ENCODE measurements at places on chromosomes 7 and 10.

DNA sequence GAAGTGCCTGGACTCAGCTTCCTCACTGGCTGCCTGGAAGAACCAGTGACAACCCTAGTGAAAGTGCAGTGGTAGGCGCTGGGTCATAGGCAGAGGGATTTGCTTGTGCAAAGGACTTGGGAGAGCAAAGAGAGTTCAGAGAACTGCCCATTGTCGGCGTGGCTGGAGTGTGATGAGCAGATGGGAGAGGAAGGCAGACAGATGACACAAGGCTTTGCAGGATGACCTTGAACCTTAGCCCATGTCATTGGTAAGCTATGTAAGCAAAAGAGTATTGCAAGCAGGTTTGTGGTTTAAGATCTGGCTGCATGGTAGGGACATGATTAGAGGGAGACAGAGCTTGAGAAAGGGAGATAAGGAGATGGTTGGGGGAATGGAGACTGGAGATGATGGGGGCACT is 35.3 kb upstream of the NOBOX start:
- DNase-seq, result no peak

DNA sequence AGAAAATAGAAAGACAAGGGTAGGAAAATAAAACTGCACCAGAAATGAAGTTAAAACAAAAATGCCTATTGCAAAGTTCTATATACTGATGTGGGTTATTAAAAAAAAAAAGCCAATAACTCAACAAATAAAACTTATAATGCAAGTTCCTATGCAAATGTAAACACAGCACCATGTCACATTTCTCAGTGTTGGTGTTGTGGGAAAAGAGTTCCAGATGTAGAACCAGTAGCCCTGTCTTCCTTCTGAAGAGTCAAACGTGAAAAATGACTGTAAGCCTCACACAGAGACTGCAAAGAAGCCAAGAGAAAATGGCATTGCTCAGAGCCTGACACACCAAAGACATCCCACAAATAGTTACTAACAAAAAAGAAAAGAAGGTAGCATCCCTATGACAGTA is 10.1 kb downstream of the PON2 start:
- no peak for DNase-seq

GRCh38 chr7:127844707-127845331 is 186.4 kb downstream of the LRRC4 start:
- no peak for DNase-seq

- no peak for DNase-seq
These were observed 47.9 kb downstream of the WAC start for GRCh38 chr10:28580825-28581224.

DNA sequence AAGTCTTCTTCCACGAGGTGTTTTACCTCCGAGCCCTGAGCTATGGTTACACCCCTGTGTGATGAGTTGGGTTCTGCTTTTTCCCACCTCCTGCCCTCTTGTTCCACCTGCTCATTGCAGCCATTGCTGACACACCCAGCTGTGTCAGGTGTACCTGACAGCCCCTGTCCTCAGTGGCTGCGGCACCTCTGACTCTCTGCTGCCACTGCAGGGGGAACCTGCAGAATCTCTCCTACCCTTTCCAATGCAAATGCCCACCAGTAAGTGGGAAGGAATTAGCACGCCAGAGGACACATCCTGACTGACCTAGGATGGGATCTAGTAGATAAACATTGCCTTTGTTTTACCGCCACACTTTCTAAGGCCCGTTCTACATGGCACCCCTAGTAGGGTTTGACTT is 600.9 kb upstream of the MKI67 start:
- no peak for DNase-seq

DNA sequence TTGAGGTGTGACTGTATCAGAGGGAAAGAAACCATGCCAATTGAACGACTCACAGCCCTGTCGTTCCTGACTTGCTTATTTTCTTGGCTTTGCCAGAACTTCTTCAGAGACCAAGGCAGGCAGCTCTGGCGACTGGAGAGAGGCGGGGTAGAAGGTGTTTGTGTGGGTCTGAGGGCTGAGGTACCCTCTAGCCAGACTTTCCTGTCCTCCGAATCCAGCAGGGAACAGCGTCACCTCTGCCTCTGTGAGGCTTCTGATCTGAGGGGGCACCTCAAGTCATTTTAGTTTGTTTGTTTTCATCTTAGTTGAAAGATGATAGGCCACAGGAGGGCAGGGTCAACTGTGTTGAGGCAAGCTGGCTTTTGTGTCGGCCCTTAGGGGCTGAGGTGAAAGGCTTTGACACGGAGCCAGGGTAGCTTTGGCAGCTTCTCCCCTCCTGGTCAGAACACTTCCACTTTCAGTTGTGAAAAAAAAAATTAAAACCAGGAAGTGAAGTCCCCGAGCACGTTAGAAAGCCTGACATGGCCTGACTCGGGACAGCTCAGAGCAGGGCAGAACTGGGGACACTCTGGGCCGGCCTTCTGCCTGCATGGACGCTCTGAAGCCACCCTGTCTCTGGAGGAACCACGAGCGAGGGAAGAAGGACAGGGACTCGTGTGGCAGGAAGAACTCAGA is 1.9 kb downstream of the ACSL5 start:
- no peak for DNase-seq

DNA sequence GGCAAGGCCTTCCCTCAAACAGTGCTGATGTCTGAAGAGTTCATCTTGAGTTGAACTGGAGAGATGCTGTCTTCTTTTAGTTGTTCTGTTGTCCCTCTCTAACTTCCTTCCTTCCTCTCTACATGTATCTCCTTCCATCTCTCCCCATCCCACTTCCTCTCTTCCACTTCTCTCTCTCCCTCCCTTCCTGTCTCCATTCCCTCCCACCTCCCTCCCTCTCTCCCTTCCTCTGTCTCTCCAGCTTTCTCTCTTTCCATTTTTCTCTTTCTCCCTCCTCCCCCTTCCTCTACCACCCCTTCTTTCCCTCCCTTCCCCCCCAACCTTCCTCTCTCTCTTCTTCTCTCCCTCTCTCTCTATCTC is 40.7 kb upstream of the TNS3 start:
- no peak for DNase-seq

DNA sequence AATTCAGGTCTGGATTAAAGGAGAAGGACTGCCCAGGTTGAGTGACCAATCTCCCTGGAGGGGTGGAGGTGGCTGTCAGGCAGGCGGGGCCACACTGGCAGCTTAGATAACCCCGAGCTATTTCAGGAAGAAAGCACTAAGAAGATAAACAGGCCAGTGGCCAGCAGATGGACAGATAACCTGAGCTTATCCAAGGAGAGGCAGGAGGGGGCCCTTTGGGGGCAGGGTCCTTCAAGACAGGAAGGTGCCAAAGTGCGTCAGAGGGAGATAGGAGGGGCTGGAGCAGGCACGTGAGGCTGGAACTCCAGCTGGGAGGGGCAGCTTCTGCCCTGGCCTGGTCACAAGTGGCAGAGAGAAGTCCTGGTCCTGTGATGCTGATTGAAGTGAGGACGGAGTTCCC is 29.8 kb upstream of the PODXL start:
- DNase-seq, result no peak

- DNase-seq, result peak; percentile 21
These were observed at the start of gene KCNH2 for GRCh38 chr7:150978126-150978789. TSS of gene KCNH2 (minus strand) at chr7:150978321. CDS start at chr7:150977913, 408 bp downstream.

DNA sequence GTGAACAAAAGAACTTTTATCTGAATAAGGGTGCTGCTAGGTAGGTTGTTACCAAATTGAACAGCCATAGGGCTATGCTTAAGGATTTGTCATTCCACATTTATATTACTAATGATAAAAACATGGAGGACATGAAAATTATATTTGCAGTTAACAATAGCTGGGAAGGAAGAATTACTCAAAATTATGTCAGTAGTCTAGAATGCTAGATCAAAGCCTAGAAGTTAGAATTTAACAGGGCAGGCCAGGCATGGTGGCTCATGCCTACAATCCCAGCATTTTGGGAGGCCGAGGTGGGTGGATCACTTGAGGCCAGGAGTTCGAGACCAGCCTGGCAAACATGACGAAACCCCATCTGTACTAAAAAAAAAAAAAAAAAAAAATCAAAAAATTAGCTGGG is 9.4 kb downstream of the STK17A start:
- DNase-seq, result no peak

- DNase-seq, result no peak
These were observed 1.1 kb downstream of the UFSP1 start for GRCh38 chr7:100888291-100888987.

GRCh38 chr10:48469516-48470020 is 135.3 kb downstream of the ARHGAP22 start:
- DNase-seq, result no peak

DNA sequence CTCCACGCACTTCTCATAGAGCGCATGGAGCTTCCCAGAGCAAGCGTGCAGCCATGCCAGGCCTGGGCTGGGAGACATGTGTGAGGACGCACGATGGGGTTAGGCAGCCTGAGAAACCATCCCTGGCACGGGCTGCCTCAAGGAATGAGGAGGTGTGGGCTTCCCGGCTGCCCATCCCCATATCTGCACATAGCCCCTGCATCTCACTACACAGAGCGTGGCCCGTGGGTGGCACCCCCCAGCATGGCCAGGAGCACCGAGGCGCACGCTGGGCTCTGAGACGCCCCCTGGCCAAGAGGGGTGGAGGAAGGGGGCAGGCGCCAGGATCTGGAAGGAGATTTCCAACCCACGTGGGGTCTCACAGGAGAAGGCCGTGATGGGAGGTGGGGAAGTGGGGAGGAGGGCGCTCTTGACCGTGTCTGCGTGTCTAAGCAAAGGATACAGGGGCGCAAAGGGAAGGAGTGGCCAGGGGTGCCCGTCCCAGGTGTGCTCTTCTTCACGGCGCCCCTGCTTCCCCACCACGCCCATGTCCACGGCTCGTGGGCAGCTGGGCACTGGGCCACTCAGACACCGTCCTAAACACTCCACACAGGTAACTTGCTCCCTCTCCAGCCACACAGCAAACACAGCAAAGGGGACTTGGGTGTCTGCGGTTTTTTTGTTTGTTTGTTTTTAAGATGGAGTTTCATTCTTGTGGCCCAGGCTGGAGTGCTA is 340.5 kb downstream of the PTPRN2 start:
- DNase-seq, result no peak

- no peak for DNase-seq
These were observed 38.5 kb downstream of the CABCOCO1 start for GRCh38 chr10:61701055-61701705.
